Hematopoietic multipotent progenitor cell (in vitro differentiated cells): ENCODE measurements at places on chromosomes 12 and 14.

- no peak for DNase-seq
These were observed 3.3 kb upstream of the POP5 start for GRCh38 chr12:120584343-120585149.

- no peak for DNase-seq
These were observed 45.1 kb upstream of the RERGL start for GRCh38 chr12:18135086-18135485.

- no peak for DNase-seq
These were observed 26.9 kb downstream of the HIP1R start for GRCh38 chr12:122862110-122862634.

- peak; percentile 13 for DNase-seq
These were observed 91.4 kb downstream of the SETD3 start for GRCh38 chr14:99389174-99389826.

DNA sequence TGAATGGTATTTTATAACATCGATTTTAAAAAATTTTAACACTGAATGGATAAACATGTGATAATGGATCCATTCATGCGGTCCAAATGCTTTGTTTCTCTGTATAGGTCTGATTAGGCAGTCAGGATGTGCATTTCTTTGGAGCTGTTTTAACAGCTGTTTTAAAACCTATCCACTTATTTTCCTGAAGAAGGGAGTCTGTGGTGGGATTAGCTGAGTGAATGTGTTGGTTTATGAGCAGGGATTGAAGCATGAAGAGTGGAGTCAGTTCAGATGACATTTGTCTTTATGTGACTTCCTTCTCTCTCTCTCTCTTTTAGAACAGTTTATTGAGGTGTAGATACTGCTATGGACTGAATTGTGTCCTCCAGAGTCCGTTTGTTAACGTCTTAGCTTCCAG lies 37.7 kb downstream of the GLT8D2 start:
- no peak for DNase-seq

DNA sequence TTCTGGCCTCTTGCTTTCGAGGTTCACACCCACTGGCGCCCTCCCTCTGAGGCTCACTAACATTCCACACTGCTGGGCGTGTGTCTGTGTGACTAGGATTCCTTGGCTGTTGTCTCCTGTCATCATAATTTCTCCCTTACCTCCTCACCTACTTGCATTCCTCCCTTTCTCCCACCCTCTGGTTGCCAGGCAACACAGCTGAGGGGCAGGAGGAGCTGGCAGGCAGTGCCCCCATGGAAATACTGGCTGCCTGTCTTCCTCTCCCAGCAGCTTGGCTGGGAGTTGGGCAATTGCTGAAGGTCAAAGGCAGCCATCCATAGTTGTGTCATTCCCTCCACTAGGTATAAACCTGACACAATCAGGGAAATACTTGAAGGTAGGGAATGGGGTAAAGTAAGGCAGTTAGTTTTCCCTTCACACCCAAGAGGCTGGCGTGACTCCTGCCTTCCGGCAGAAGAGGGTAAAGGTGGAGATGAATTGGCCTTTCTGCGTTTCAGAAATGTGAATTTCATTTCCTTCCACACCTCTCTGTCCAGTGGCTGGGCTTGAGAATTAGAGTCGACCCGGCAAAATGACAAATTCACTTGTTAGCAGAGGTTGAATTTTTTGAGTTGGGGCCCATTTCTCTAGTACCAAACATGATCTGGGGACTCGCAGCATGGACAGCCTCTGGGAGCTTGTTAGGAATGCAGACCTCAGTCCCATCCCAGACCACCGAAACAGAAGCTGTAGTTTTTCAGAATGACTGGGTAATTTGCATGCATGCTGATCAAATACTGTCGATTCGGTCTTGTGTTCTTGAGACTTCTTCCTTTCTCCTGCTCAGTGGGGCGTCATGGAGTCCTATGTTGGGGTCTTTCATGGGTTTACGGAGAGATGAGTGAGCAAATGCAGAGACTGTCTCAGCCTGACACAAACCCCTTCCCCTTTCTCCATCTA lies 24.3 kb upstream of the EMP1 start:
- no peak for DNase-seq

DNA sequence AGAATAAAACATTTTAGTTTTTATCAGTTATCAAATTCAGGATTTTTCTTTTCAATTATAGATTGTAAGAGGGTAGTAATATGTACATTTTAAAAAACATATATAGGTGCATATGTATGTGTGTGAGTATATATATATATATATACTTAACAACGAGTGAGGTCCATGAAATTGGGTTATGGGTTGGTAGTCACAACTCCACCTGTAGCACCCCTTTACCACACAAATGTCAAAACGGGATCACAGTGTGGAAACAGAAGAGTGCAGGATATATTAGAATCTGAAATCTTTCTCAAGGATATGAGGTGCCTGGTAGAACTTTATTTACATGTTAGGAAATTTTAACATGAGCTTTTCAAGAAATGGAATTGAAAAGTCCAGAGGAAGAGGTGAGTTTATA lies 31.3 kb downstream of the MIA2 start:
- DNase-seq: peak; percentile 16

- DNase-seq: no peak
These were observed 193.7 kb upstream of the PDE3A start for GRCh38 chr12:20174528-20175175.

DNA sequence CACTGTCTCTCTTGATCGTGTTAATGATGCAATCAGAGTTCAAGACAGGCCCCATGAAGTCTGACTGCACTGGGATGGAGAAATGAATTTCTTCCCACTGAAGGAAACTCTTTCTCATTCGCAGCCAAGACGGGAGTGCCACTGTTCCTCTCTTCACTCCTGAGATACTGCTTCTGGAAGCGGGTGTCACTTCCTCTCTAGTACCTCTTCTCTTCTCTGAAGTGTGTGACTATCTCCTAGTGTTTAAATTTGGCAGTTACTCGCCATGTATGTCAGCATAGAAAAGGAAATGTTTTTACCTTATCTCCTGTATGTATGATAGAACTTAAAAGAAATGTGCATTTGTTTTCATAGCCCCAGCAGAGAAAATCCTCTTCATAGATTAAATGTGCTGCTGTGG lies 215.2 kb downstream of the ANO6 start:
- no peak for DNase-seq

- DNase-seq: no peak
These were observed 28.0 kb upstream of the USP15 start for GRCh38 chr12:62232143-62232729.

GRCh38 chr12:57214398-57214781 lies 2.2 kb upstream of the NXPH4 start:
- DNase-seq: peak; percentile 77

DNA sequence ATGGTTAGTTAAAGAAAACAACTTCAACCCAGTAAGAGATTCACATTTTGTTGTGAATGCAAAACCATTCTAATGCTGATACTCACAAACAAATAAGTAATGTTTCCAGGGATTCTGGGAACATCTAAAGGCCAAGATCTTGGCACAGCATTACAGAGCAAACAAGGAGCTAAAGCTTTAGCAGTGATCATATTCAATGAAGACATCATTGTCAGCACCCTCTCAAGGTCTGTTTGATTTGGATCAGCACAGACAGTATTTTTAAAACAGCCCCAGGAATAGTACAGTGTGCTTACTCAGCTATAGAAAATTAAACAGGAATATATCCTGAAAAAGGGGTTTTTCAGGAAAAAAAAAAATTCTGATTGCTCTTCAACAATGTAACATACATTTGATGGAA lies 71.4 kb downstream of the TMEM260 start:
- DNase-seq: no peak

- no peak for DNase-seq
These were observed 162.1 kb upstream of the TMTC2 start for GRCh38 chr12:82524641-82525040.

- no peak for DNase-seq
These were observed 8.0 kb upstream of the SLC17A8 start for GRCh38 chr12:100348657-100349454.
